ENCODE measurements at places on chromosomes 13 and 19.

- no peak for DNase-seq
Measured at GRCh38 chr13:31803311-31803710, 64.0 kb downstream of the RXFP2 start.

DNA sequence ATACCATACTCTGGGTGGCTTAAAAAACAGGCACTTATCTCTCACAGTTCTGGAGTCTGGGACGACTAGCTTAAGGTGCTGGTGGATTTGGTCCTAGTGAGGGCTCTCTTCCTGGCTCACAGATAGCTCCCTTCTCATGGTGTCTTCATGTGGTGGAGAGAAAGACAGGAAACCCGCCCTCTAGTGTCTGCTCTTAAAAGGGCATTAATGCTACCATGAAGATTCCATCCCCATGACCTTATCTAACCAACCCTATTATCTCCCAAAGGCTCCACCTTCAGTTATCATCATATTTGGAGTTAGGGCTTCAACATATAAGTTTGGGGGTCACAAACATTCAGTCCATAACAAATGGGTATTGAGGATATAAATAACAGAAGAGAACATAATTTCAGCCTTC lies 139.4 kb downstream of the HS6ST3 start:
- no peak for DNase-seq

DNA sequence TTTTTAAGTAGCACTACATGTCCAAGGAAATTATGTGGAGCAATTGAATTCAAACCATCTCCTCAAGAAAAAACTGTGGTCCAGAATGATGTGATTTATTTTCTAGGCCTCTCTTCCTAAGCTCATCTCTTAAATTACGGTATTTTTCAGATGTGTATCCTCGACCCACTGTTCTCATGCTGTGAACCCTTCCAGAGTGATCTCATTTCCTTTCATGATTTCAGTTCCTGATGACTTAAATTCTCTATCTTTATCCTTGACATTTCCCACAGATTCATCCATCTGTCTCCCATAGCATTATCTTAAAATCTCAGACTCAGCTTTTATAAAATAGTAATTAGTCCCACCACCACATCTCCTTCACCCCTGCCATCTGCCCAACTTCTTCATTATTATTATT lies 117.6 kb upstream of the SPRY2 start:
- no peak for DNase-seq

DNA sequence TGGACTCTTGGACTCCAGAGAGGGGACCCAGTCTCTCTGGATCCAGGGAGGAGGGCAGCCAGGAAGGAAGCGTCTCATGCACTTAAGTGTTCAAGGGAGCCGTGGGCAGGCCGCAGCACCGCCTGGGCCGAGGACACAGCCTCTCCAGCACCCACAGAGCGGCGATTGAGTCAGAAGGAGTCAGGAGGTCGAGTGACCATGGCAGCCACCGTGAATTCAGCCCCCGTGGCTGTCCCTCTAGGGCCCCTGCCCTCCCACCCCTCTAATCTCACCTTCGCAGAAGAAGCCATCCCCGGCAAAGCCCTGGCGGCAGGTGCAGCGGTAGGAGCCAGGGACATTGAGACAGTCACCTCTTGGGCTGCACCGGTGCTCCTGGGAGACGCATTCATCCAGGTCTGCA lies 38.0 kb downstream of the FBN3 start:
- DNase-seq = no peak

- DNase-seq = no peak
Measured at GRCh38 chr13:108044954-108045353, 170.4 kb downstream of the LIG4 start.

GRCh38 chr19:15015946-15016542 lies 33.2 kb upstream of the CASP14 start:
- DNase-seq = no peak

DNA sequence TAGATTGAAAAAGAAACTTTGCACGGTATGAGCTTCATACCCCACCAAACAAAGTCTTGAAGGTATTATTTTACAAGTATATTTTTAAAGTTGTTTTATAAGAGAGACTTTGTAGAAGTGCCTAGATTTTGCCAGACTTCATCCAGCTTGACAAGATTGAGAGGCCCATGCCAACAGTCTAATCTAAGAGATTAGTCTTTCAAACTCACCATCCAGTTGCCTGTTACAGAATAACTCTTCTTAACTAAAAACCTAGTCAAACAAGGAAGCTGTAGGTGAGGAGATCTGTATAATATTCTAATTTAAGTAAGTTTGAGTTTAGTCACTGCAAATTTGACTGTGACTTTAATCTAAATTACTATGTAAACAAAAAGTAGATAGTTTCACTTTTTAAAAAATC lies 41.9 kb upstream of the RAP2A start:
- DNase-seq = no peak

DNA sequence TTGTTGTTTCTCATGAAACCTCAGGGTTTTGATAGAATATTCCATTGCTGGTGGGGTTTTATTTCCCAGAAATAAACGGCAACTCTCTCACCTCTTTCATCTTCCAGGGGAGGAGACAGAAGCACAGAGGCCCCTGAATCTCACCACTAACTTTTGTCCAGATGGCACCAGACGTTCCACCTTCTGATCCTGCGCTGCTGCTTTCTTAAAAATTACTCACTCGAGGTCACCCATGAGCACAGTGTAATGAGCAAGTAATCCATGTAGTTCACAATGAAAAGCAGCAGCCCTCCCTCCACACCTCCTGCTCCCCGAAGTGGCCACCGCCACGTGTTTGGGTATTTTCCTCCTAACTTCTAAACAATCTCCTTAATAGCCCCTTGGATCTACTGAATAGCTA lies 51.3 kb downstream of the TEX29 start:
- no peak for DNase-seq

DNA sequence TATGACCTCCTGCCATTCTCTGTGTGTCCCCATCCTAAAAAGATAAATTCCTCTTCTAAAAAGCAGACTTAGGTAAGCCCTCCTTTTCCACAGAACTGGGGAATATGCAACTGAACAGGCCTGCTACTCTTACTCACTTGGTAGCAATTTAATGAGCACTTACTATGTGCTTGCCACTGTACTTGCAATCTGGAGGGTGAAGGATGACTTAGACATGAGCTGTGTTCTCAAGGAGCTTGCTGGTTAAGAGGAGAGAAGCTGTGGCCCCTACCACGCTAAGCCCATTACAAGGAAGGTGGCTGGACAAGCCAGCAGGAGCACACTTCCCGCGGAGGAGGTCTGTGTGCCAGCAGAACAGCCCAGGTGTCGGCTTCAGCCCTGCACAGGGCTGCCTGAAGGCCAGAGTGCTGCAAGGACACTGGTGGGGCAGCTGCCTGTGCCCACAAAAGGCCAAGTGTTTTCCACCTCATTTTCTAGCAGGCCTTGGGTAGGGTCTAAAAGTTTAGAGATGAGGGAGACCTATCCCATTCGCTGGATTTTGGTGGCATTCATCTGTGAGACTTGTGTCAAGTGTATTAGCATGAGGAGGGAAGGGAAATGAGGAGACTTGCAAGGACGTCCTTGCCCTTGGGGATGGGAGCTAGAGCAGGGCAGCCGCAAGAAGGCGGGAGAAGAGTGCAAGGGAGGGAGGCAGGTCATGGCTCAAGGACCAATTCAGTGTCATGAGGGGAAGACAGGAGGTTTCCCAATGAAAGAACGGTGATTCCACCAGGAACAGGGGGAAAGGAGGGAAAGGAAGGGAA lies 52.0 kb downstream of the COL4A1 start:
- no peak for DNase-seq

- no peak for DNase-seq
Measured at GRCh38 chr19:42028304-42029216, 34.5 kb upstream of the ATP1A3 start.

- DNase-seq = no peak
Measured at GRCh38 chr19:30132343-30133075, 190.5 kb downstream of the URI1 start.

- DNase-seq = no peak
Measured at GRCh38 chr13:32010136-32010535, 21.4 kb upstream of the FRY start.

GRCh38 chr13:85536706-85537105 lies 262.5 kb downstream of the SLITRK6 start:
- no peak for DNase-seq

- DNase-seq = no peak
Measured at GRCh38 chr13:79468819-79469218, 12.1 kb upstream of the NDFIP2 start.

- DNase-seq = no peak
Measured at GRCh38 chr13:89695343-89696257, 1651.9 kb upstream of the MIR17HG start.

DNA sequence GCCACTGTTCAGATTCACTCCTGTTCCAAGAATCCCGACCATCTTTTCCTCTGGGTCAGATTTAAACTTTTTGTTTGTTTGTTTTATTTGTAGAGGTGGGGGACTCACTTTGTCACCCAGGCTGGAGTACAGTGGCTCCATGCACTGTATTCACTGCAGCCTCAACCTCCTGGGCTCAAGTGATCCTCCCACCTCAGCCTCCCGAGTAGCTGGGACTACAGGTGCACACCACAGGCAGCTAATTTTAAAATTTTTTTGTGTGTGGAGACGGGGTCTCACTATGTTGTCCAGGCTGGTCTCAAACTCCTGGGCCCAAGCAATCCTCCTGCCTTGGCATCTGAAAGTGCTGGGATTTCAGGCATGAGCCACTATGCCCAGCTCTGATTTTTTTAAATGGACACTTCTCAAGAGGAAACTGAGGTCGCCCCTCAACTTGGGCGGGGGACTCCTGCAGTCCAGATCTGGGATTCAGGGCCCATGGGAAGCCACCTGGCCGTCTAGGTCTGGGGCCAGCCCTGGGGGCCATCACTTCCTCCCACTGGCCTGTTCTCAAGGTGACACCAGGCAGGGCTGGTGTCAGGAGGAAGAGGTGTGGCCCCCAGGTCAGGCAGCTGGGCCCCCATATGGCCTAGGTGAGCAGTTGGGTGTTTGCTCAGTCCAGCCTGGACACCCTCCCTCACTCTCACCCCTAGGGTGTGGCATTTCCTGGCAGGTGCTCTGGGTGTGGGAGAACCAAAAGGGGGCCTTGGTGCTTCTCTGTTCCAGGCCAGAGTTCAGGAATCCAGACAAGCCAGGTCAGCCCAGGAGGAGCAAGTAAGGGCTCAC lies 1.3 kb downstream of the B3GNT3 start:
- no peak for DNase-seq

DNA sequence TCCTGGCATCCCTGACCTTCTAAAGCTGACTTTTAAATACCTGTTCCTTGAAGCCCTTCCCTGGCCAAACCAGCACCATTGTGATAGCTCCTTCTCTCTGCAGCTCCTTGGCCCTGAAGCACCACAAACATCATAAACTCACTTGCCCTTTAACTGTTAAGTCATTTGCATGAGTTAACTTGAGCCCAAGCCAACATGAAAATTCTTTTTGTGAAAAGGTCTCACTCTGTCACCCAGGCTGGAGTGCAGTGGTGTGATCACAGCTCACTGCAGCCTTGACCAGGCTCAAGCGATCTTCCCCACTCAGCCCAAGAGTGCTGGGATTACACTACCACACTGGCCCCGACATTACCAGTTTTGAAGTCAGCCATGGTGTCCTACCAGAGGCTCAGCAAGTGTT lies 87.8 kb downstream of the ZIC5 start:
- DNase-seq = no peak

DNA sequence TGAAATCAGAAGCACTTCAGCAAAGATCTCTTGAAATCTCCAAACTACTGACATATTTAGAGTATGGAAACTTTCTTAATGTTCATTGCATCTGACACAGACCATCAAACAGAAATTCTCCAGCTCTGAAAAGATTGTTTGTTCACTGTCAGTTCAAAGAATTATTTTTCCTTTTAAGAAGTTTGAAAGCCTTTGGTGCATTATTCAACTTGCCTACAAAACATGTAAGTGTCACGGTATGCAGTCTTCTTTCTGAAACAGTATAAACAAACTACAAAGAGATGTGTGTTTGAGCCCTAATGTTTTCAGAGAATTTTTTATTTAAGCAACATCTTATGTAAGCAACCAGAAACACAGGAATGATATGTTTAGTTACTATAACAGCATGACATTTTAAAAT lies 125.4 kb downstream of the FGF14 start:
- no peak for DNase-seq

DNA sequence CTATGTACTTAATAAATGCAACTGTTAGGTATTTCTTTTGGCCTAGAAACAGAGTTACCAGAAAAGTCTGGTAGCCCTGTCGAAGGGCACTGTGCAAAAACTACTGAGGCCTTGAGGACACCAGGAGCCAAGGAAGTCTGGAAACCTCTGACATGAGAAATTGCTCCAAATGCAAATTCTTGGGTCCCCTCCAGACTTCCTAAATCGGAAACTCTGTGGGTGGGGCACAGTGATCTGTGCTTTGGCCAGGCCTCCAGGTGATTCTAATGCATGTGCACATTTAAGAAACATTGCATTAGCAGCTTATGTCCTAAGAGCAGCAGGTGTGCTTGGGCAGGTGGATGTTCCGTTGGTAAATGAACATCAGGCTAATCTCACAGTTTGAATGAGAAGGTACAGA lies 50.0 kb downstream of the STARD13 start:
- no peak for DNase-seq

DNA sequence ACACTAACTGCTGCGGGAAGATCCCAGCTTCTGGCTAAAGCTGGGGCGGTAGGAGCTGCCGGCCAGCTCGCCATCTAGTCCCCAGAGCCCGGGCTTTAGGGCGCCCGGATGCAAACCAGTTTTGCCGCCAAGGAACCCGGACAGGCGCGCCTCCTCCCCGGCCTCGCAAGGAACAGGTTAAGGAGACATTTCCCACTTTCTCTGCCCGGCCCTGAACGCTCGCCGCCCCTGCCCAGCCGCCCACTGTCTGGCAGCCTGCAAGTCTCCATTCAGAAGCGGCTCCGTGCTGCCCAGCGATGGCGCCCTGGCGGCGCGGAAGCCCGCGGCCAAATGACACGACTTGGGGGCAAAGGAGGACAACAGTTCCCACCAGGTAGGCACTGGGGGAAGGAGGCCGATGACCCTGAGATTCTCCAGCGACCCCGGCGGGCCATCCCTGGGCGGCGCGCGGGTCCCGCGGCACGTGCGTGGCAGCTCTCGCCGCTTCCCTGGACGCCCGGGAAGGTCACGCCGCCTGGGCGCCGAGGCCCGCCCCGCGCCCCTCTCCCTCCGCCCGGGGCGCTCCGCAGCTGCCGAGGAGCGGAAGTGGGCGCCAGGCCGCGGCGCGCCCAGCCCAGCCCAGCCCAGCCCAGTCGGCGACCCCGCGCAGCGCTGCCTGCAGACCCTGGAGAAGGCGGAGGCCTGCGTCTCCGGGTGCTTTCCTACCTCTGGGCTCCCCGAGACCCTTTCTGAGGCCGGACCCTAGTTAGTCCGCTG lies 42.2 kb upstream of the HNRNPA1L2 start:
- DNase-seq = no peak

- DNase-seq = no peak
Measured at GRCh38 chr13:50805805-50806204, 37.7 kb downstream of the DLEU7 start.

- no peak for DNase-seq
Measured at GRCh38 chr13:99974296-99974938, 2.9 kb upstream of the ZIC5 start.

DNA sequence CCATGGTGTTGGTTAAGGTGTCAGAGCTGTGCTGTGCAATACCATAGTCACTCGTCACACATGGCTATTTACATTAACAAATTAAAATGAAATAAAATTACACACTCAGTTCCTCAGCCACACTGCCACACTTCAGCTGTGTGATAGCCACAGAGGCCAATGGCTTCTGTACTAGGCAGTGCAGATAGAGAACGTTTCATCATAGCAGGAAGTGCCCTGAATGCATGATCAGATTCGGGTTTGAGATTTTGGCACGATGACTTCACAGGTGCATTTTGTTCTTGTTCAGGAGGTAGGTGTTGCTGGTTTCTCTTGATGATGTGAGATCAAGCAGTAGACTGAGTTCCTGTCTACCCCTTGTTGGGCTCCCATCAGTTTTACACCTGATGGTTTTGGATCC lies 6.5 kb downstream of the ARMC6 start:
- DNase-seq = no peak

Data from NCI-H2029 (cell line).